Activated T-cell treated with anti-CD3 and anti-CD28 coated beads for 1 hour (primary cell): ENCODE measurements at places on chromosomes 5 and 9.

DNA sequence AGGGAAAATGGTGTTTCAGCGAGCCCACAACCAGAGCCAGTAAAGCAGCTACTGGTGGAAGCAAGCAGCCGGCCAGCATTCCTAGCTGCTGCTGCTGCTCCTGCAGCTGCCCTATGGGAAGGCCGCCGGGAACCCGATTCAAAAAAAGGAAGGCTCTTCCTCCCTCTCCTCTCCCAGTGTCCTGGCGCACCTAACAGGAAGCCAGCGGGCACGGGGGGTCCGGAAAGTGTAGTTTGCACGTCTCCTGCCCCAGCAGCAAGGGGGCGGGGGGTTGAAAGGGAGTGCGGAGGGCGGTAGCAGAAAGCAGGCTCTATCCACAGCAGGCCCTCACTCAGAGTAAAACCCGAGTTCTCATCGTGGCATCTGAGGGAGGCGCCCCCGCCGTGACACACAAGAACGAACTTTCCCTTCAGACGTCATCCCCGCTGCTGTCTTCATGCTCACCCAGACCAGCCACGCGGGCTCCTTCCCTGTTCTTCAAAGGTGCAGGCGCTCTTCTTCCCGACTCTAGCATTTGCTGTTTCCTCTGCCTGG, 16.5 kb downstream of the GRXCR2 start:
- no peak for DNase-seq

- no peak for DNase-seq
These were observed 175.4 kb upstream of the ACTBL2 start for GRCh38 chr5:57658018-57658417.

GRCh38 chr9:81521892-81522291, 167.5 kb downstream of the TLE1 start:
- DNase-seq = no peak

DNA sequence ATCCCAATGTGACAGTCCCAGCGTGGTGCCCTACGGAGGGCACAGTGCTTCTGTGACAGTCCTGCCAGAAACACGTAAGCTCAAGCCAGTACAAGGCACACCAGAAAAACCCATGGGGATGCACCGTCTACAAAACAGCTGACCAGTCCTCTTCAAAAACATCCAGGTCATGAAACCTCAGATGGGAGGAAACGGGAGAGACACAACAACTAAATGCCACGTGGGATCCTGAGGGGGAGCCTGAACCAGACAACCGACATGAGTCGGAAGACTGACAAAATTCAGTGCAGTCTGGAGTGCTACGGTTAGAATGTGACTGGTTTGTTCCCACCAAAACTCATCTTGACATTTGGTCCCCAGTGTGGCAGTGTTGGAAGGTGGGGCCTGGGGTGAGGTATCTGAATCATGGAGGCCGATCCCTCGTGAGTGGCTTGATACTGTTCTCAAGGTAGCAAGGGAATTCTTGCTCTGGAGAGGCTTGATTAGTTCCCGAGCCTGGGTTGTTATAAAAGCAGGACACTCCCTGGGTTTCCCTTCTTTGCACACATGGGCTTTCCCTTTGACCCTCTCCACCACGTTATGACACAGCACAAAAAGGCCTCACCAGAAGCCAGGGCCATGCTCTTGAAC, 55.4 kb downstream of the ADAMTS2 start:
- DNase-seq = no peak

- DNase-seq = no peak
These were observed 11.8 kb upstream of the JAK2 start for GRCh38 chr9:4973246-4973645.

- no peak for DNase-seq
These were observed 395.6 kb upstream of the MPDZ start for GRCh38 chr9:13674926-13675637.

GRCh38 chr5:165714598-165714997, 2209.2 kb downstream of the MAT2B start:
- DNase-seq = no peak

DNA sequence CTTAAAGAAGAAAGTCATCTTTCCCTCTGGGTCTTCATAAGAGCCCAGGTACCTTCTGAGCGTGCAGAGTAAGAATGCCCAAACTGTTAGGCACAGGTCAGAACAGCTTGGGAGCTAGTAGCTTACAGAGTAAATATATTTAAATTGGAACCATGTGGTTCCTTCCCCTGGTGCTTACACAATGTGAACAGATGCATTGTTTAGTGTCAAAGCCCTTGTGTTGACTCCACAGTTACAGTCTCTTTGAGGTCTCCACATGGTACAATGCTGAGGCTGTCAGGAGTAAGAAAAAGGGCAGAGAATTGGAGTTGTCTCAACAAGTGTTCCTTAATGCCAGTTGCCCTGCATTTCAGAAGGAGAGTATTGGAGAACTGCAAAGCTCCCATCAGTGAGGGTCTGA, 188.5 kb downstream of the PAPPA start:
- no peak for DNase-seq

DNA sequence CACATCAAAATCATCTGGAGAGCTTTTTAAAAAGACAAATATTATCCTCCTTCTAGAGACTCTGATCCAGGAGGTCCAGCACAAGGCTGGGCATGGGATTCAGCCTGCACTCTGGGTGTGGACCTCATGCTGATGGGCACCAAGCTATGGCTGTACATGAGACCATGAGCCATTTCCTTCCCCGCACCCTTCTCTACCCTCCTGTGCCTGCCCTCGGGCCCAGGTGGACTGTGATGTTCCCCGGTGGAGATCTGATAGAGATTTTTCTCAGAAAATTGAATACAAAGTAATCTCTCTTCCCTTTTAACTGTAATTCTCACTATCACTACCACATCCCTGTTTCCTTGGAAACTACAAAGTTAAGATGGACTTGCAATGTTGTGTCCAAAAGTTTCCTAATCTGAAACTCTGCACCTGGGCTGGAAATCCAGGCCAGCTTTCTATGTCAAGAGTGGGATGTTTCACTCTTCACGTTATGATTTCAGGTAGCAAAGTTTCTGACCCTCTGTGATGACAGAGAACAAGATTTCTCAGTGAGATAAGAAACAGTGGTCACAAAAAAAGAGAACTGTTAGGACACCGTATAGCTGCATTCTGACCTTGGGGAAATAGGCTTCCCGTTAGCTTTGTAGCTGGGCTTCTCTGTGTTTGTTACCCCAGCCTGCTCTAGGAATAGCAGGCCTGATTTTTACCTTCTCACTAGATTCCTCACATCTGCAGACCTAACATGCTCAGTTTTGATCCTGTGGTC, 11.5 kb downstream of the SFXN1 start:
- DNase-seq = no peak

- DNase-seq = no peak
These were observed 137.7 kb downstream of the CNTLN start for GRCh38 chr9:17272536-17272935.
